Foreskin keratinocyte (primary cell): ENCODE measurements at places on chromosomes 7 and 10. TPM values are rescaled to one million over a fixed set of nuclear protein-coding genes. Genes with fewer than 3 reads are reported as not detected.

The TIMM23 gene
- 121 and 132 TPM in 2 replicates for polyA plus RNA-seq

The LIPK gene
- not detected in 2 replicates for polyA plus RNA-seq

The ITIH5 gene
- polyA plus RNA-seq = not detected in 2 replicates

The C7orf57 gene
- polyA plus RNA-seq = 0.17 and 0.20 TPM in 2 replicates

The SLC39A12 gene
- not detected in 2 replicates for polyA plus RNA-seq

The FOXP2 gene
- 0.08 and 0.16 TPM in 2 replicates for polyA plus RNA-seq

The EEPD1 gene
- polyA plus RNA-seq = 1.2 and 1.3 TPM in 2 replicates

The PPP1R17 gene
- polyA plus RNA-seq = not detected in 2 replicates

The AKR1C4 gene
- polyA plus RNA-seq = not detected in 2 replicates

The SPDYE3 gene
- polyA plus RNA-seq = not detected in 2 replicates

The TRUB1 gene
- polyA plus RNA-seq = 6.7 and 9.0 TPM in 2 replicates

The NT5C3A gene
- 18.1 and 21.3 TPM in 2 replicates for polyA plus RNA-seq

The CPA1 gene
- polyA plus RNA-seq = not detected in 2 replicates

The CREB3L2 gene
- 7.9 and 8.6 TPM in 2 replicates for polyA plus RNA-seq

The PVRIG gene
- not detected in 2 replicates for polyA plus RNA-seq

The ANKRD61 gene
- polyA plus RNA-seq = 0.06 and 0.09 TPM in 2 replicates

The MRLN gene
- not detected in 2 replicates for polyA plus RNA-seq

The STEAP4 gene
- 0.01 and 0.03 TPM in 2 replicates for polyA plus RNA-seq

The SPDYE11 gene
- polyA plus RNA-seq = not detected in 2 replicates

The TRIM73 gene
- polyA plus RNA-seq = 0.19 and 0.66 TPM in 2 replicates

The GNAI1 gene
- 26.3 and 28.9 TPM in 2 replicates for polyA plus RNA-seq

The CLCN1 gene
- 0.02 TPM in 1 of 2 replicates, not detected in the other for polyA plus RNA-seq

The MYH16 gene
- polyA plus RNA-seq = 1.1 and 2.3 TPM in 2 replicates

The CTAGE6 gene
- not detected in 2 replicates for polyA plus RNA-seq

The GRM8 gene
- polyA plus RNA-seq = not detected in 2 replicates

The EBF3 gene
- polyA plus RNA-seq = 0.02 TPM in 1 of 2 replicates, not detected in the other

The SPDYE16 gene
- polyA plus RNA-seq = not detected in 2 replicates

The CCDC71L gene
- polyA plus RNA-seq = 14.5 and 20.5 TPM in 2 replicates

The ADRB1 gene
- 0.22 and 0.42 TPM in 2 replicates for polyA plus RNA-seq

The TRIP6 gene
- polyA plus RNA-seq = 190 and 192 TPM in 2 replicates

The PROSER2 gene
- polyA plus RNA-seq = 18.1 and 22.8 TPM in 2 replicates

The TMEM236 gene
- 0.26 TPM in 1 of 2 replicates, not detected in the other for polyA plus RNA-seq

The HMX3 gene
- polyA plus RNA-seq = not detected in 2 replicates

The CYP2C19 gene
- polyA plus RNA-seq = not detected in 2 replicates

The TMEM176A gene
- not detected in 2 replicates for polyA plus RNA-seq

The RNF133 gene
- not detected in 2 replicates for polyA plus RNA-seq
